Activated CD8-positive, alpha-beta memory T cell treated with anti-CD3 and anti-CD28 coated beads for 24 hours (primary cell): ENCODE measurements at places on chromosomes 5 and 9.

DNA sequence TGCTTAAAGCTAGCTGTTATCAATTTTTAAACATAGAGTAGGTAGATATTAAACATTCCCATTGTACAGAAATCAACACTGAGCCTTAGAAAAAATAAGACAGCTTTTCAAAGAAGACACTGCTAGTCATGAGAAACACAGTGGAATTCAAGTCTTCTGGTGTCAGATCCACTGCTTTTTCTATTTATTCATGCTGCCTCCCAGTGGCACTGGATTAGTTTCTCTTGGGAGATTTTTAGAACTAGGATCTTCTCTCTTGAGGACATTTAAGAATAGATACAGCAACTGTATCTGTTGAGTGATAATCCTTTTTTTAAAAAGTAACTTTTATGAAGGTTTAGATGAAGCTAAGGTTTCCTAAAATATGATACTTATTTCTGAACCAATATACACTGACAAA, 1635.4 kb upstream of the C9orf72 start:
- no peak for DNase-seq

GRCh38 chr5:112348387-112348786, 70.7 kb downstream of the EPB41L4A start:
- no peak for DNase-seq

DNA sequence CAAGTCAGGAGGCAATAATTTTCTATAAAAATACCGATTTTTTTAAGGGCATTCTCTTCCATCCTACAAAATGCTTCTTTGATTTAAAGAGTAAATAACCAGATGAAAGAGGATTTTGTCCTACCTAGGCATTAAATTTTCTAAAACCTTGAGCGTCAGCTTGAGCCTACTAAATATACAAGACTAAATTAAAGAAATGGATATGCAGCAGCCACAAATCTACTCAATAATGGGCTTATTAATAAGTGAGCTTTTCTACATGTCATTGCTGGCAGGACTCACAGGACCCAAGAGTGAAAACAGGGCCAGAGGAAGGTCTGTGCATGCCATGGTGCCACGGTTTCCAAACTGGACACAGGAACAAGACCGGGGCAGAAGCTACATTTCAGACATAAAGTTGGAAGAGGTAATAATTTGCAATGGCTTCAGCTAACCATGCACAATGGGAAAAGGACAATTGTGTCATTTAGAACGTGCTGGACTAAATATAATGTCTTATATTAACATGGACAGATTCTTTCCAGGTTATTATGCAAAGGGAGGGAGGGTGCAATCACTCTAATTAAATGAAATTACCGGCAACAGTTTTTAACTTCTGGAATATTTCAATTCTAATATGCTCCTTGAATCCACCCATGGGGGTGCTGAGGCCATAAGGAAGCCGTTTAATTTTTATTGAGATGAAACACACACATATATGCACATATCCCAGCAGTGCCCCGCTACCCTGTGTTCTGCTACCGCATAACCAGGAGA, 5.2 kb downstream of the WHRN start:
- no peak for DNase-seq

GRCh38 chr9:76510041-76510440, 51.1 kb downstream of the GCNT1 start:
- no peak for DNase-seq

DNA sequence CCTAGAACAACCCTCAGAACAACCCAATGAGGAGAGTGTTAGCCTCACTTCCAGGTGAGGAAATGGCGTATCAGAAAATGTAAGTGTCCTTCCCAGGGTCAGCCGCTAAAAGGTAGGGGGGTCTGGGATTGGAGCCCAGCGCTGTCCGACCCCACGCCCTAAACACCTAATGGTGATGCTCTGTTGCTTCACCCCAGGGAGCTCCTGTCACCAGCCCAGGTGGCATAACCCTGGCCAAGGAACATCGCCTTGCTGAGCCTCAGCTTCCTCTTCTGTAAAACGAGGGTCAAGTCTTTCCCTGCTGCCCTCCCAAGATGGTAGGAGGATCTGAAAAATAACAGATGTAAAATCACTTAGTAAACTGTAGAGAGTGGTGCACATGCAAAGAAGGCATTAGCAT, 132.5 kb downstream of the PAX5 start:
- no peak for DNase-seq

DNA sequence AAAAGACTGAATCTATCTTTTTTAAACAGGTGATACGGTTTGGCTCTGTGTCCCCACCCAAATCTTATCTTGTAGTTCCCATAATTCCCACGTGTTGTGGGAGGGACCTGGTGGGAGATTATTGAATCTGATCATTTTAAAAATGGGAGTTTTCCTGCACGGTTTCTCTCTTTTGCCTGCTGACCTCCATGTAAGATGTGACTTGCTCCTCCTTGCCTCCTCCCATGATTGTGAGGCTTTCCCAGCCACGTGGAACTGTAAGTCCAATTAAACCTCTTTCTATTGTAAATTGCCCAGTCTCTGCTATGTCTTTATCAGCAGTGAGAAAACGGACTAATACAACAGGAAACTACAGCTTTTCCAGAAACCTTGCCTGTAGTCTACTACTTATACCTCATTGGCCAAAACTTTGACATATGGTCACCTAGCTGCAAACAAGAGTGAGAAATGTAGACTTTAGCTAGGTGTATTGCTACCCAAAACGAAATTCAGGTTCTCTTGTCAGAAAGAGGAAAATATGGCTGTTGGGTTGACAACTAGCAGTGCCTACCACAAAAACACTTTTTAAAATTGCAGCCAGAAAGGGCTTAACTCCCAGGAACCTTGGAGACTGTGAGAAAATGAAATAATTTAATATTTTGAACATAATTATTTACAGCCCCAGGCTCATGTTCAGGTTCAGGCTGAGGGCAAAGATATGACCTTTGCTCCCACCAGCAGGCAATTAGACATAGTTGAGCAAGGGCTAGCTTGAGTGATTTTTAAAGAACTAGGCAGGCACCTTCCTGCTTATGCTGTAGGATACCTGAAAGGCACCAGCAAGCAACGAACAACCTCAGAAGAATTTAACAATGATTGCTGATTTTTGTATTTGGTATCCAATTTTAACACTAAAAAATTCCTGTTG, 7.4 kb upstream of the AGGF1 start:
- no peak for DNase-seq

DNA sequence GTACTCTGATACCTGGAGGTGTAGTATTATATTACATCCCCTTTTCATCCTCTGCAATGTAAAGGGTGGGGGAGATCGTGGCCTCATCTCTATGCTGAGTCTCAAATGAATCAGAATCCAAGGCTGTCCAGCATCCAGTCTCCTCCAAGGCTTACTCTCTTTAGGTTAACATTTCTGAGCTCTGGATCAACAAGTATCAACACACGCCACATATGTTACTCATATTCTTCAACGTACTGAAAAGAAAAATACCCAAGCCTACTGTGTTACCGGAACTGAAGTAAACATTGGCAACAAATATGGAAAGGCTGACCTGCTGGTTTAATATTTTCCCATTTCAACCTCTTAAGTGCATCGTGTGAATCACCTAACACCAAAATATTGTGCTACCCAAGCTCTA, 241.8 kb downstream of the GAS1 start:
- DNase-seq, result no peak

- DNase-seq, result no peak
Measured at GRCh38 chr9:90097237-90097636, 492.4 kb downstream of the GADD45G start.
